ENCODE measurements at places on chromosomes 11 and 22.

DNA sequence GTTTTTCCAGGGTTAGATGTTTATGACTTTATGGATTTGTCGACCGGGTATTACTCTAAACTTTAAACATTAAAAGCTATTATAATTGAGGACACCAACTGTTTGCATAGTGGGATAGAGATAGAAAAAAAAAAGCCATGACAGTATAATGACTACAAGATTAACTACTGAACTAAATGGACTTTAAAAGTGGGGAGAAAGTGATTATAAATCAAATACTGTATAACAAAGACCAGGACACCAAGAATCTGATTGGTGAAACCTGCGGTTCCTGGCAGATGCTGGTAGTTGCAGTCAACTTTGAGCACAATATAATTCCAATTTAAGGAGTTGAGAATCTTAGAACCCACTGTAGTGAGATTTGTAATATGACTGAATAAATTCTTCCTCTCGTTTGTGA, 2.5 kb downstream of the CRKL start:
- DNase-seq: no peak

- no peak for DNase-seq
These were observed 6.0 kb downstream of the PNPLA5 start for GRCh38 chr22:43885786-43886185.

DNA sequence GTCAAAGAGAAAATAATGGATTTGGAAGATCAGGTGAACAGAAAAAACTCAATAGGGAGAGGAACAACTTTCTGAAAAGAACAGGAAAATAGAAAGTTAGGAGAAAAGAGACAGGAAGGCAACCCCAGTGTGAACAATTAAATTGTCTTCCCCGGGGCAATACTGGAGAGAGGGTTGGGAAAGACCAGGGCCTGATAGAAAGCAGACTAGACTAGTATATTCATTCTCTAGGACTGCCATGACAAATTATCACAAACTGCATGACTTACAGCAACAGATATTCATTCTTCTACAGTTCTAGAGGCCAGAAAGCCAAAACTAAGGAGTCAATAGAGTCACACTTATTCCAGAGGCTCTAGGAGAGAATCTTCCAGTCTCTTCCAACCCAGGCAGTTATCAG, 482.8 kb downstream of the SOX6 start:
- no peak for DNase-seq

GRCh38 chr22:49660794-49661781, 166.6 kb downstream of the BRD1 start:
- no peak for DNase-seq

DNA sequence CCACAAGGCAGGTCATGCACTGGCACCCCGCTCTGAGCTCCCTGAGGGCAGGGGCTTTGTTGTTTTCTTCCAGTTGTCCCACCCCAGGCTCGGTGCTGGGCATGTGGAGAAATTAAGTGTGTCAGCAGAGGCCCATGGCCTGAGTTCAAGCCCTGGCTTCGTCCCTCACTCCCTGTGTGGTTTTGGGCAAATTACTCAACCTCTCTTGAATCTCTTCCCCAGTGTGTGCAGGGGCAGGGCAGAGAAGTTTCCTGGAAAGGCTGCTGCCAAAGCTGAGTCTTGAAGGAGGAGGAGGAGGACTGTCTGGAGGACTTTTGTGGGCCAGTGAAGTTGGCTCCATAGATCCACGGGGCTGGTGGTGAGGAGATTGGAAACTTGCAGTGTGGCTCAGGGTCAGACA, 138.1 kb upstream of the E2F8 start:
- DNase-seq: no peak

- no peak for DNase-seq
These were observed 163.8 kb downstream of the BRD1 start for GRCh38 chr22:49663823-49664222.

DNA sequence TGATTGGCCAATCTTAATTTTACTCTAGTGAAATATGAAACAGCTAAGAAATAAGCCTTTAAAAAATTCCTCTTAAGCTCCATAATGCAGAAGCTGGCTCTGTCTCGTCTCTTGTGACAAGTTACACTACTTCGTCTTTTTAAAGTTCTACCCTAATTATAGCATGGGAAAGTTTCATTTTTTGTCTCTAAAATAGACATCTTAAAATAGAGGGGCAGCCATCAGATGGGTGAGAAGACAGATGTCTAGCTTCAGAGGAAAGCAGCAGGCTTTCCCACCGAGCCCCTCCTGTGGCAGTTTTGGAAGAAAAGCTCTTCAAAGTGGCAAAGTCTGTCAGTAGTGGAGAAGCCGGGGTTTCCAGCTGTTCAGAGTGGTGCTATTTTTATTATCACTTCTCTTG, 39.5 kb downstream of the XRRA1 start:
- DNase-seq: no peak

GRCh38 chr22:49783926-49784629, 43.6 kb downstream of the BRD1 start:
- DNase-seq: no peak

DNA sequence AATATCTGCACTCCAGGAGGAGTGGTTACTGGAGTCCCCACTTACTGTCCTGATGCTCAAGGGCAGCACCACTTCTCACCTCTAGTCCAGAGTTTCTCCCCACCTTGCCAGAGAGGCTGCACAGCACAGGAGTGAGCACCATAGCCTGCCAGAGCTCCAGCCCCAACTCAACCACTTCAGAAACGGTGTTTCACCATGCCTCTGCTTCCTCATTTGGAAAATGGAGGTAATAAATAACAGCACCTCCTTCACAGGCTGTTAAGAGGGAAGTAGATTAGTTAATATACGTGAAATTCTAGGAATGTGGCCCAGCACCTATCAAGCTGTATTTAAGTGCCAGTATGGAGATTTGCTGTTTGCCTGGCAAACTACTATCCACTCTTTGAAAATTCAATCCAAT, 63.0 kb downstream of the GALNT18 start:
- DNase-seq: no peak

DNA sequence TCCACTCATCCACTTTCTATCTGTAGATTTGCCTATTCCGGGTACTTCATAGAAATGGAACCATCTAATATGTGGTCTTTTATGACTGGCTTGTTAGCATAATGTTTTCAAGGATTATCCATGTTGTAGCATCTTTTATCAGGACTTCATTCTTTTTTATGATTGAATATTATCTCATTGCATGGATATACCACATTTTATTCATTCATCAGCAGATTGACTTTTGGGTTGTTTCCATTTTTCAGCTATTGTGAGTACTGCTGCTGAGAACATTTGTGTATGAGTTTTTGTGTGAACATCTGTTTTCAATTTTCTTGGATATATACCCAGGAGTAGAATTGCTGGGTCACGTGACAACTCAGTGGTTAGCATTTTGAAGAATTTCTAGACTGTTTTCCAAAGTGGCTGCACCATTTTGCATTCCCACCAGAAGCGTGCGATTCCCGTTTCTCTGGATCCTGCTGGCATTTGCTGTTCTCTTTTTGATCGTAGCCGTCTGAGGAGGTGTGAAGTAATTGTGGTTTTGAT, 8.9 kb downstream of the DERL3 start:
- no peak for DNase-seq

DNA sequence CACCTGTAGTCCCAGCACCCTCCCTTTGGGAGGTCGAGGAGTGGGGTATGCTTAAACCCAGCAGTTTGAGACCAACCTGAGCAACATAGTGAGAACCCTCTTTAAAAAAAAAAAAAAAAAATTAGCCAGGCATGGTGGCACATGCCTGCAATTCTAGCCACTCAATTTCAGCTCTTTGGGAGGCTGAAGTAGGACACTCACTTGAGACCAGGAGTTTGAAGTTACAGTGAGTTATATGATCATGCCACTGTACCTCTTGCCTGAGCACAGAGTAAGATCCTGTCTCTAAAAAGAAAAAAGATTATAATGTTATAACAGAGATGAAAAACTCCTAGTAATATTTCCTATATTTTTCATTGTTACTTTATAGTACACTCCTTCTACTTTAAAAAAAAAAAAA, 23.9 kb downstream of the PIK3C2A start:
- DNase-seq: no peak

- no peak for DNase-seq
These were observed 7.7 kb upstream of the OR8B12 start for GRCh38 chr11:124551189-124551588.

DNA sequence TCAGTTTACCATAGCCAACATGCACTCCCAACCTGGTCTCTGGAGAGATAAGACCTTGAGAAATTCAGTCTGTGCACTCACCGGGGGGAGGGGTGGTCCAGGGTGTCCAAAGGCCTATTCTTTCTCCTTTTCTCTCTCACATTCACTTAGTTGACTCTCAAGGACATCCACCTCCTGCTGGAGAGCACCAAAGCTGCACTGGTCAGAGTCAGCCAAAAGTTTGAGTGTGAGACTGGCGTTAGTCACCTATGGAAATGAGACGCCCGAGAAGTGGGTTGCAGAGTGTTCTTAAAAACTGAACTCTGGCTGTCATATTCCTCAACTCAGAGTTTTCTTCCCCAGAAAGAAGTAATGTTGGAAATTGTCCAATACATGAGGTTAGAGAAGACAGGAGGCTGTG, 5.0 kb upstream of the UBQLNL start:
- DNase-seq: no peak

GRCh38 chr11:112516261-112516660, 255.6 kb upstream of the PLET1 start:
- DNase-seq: no peak

- peak; percentile 52 for DNase-seq
These were observed 222.2 kb upstream of the TENM4 start for GRCh38 chr11:79663017-79663416.
